ENCODE measurements at places on chromosomes 13 and 19.

- no peak for DNase-seq
These were observed 445.5 kb upstream of the SGCG start for GRCh38 chr13:22735011-22735995.

- no peak for DNase-seq
These were observed 124.2 kb downstream of the CACNA1A start for GRCh38 chr19:13381827-13382632.

GRCh38 chr13:109968876-109969577, 182.6 kb upstream of the IRS2 start:
- no peak for DNase-seq

DNA sequence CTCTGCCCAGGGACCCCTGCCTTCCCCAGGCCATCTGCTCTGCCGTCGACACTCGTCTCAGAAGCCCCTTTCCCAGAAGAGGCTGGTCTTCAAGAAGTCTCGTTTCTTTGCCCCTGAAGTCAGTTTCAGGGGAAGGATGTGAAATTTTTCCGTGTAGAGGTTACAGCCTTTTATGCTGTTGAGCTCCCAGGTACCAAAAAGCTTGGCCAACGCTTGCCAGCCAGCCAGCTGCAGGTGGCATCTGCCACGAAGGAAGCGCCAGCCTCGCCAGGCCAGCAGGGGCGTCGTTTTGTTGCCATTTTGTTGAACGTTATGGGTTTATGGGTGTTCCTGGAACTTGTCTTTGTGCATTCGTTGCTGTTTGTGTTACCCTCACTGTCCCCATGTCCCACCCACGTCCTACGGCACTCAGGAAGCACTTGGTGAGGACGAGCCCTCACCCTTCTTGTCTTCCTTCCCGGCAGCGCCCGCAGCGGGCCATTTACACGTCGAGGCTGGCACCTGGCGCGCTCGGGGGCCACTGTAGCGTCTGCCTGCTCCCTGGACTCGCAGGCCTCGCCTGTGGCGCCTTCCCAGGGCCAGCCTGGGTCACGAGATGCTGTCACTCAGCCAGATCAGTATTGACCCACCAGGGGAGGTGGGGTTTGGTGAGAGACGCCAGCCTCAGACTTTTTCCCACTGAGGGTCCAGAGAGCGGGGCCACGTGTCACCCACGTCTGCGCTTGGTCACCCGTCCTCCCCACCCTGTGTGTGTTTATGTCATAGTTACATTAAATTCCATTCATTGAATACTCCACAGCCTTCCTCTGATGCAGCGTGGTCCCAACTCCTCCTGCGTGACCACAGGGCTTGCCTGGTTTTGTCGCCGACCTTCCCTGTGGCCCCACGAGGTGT, 37.1 kb downstream of the AP1M1 start:
- DNase-seq = no peak
